ENCODE measurements at places on chromosomes 2 and 18.

GRCh38 chr2:200763422-200763821 lies 48.3 kb upstream of the BZW1 start:
- no peak for DNase-seq

GRCh38 chr18:34633368-34633767 lies 76.7 kb upstream of the DTNA start:
- DNase-seq, result no peak

GRCh38 chr2:67037655-67038054 lies 359.5 kb upstream of the ETAA1 start:
- DNase-seq, result no peak

GRCh38 chr2:100262555-100263320 lies 59.6 kb downstream of the LONRF2 start:
- peak; percentile 51 for DNase-seq

DNA sequence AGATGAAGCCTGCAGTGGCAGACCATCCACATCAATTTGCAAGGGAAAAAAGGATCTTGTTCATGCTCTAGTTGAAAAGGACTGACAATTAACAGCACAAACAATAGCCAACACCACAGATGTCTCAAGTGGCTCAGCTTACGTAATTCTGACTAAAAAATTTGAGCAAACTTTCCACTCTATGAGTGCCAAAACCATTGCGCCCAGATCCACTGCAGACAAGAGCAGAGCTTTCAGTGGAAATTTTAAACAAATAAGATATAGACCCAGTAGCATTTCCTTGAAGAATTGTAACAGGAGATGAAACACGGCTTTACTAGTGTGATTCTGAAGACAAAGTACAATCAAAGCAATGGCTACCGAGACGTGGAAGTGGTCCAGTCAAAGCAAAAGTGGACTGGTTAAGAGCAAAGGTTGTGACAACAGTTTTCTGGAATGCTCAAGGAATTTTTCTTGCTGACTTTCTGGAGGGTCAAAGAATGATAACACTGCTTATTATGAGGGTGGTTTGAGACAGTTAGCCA lies 12.0 kb upstream of the ZNF396 start:
- no peak for DNase-seq

DNA sequence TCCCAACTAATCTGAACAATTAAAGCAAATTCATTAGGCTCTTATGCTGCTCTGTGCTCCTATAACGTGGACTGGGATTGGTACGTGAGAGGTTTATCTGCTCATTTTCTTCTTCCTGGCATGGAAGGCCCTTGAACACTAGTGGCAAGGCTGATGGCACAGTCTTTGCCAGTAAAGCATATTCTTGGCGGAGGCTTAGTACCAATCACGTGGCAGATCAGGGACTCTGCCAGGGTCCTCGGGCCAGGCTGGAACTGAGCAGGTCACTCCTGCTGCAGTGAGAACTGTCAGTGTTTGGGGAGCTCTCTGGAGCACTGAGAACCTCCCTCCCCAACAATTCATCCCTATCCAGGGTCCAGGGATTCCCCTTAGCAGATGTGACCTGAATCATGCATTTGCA lies 3.7 kb upstream of the ALPK2 start:
- DNase-seq, result no peak

- DNase-seq, result no peak
Measured at GRCh38 chr2:120552800-120553481, 182.7 kb upstream of the GLI2 start.

- no peak for DNase-seq
Measured at GRCh38 chr2:234468503-234468902, 28.4 kb downstream of the ARL4C start.

- no peak for DNase-seq
Measured at GRCh38 chr2:275466-275865, 10.7 kb downstream of the ACP1 start.

- no peak for DNase-seq
Measured at GRCh38 chr2:226431288-226431948, 368.2 kb downstream of the IRS1 start.

- no peak for DNase-seq
Measured at GRCh38 chr2:44358503-44358902, 2.8 kb downstream of the PREPL start.

DNA sequence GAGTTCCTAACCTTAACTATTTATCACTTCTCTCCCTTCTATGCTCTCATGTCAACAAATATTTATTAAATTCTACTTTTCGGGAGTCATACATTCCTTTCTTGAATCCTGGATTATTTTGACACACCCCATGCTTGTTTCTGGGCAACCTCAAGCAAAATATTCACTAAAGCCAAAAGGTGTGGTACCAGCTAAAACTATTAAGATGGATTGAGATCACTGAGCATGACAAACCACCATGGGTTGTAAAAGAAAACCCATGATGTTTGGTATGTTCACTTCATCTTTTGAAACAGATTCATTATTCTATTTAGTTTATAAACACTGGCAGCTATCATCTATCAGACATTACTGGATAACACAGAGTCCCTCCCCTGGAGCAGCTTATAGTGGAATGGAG lies 32.5 kb downstream of the DPP4 start:
- no peak for DNase-seq

GRCh38 chr2:36729067-36729466 lies 32.6 kb downstream of the VIT start:
- DNase-seq, result no peak

- DNase-seq, result no peak
Measured at GRCh38 chr2:55518841-55519165, 715 bp upstream of the CFAP36 start.

DNA sequence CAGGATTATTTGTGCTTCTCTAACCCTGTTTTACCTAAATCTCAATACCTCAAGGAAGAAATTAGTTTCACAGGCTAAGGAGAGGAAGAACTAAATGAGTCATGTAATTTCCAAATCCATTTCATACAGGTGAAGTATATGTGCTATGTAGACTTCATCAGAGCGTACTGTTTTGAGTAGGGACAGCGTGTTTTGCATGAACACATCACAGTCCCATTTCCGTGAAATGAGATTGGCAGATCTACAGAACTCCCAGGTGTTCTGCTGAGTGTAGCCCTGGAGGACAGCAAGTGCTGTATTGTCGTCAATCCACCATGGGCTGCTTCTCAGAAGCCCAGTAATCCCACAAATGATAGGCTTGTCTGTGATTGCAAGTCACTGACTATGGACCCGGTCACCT lies 97.7 kb downstream of the XRCC5 start:
- DNase-seq, result no peak

DNA sequence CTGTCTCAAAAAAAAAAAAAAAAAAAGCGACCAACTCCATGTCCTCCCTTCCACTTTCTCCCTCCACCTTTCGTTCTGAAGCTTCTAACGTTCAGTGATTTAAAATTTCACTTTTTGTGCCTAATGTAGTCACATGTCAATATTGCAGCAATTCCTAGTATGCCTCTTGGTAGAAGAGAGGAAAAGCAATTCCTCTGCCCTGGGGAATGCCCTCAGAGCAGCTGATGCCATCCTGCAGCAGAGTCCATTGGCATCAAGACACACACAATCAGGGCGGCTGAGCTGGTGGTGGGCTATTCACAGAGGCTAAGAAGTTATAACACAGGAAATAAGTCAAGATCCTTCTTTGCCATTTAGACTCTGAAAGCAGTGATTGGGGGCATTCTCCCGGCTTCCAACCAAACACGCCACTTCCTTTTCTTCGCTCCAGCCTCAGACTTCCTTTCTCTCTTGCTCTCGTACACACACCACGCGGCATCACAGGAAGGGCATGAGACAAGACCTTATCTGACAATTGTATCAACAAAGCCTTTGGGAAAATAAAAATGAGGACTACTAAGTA lies 71.9 kb downstream of the MOGAT1 start:
- no peak for DNase-seq

GRCh38 chr2:95333888-95334338 lies 36.8 kb downstream of the KCNIP3 start:
- no peak for DNase-seq

DNA sequence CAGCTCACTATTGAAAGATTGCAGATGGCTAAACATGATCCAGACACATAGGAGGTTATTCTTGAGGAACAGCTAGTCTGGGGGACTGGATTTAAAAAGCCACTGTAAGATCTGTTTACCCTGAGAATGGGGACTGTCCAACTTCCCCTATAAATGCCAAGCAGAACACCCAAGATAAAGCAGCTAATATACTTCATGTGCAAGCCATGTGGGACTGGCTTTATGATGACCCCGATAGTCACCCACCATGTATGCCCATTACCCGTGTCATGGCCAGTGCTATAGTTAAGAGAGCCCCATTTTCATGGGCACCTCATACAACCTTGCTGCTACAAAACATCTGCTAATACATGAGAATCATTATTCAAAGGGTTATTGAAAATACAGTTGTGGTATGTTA lies 16.0 kb downstream of the YPEL5 start:
- no peak for DNase-seq

DNA sequence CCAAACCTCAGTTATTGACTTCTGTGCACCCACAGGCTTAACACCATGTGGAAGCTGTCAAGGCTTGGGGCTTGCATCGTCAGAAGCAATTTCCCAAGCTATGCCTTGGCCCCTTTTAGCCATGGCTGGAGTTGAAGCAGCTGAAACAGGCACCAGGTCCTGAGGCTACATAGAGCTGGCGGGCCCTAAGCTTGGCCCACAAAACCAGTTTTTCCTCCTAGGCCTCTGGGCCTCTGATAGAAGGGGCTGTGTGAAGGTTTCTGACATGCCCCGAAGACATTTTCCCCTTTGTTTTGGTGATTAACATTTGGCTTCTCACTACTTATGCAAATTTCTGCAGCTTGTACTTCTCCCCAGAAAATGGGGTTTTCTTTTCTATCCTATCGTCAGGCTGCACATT lies 9.1 kb upstream of the TMX3 start:
- no peak for DNase-seq

- DNase-seq, result no peak
Measured at GRCh38 chr2:113784823-113785744, 28.6 kb upstream of the SLC35F5 start.

- DNase-seq, result no peak
Measured at GRCh38 chr2:9280224-9280623, 73.6 kb downstream of the ASAP2 start.

GRCh38 chr18:67582488-67582887 lies 66.0 kb upstream of the DSEL start:
- DNase-seq, result no peak

DNA sequence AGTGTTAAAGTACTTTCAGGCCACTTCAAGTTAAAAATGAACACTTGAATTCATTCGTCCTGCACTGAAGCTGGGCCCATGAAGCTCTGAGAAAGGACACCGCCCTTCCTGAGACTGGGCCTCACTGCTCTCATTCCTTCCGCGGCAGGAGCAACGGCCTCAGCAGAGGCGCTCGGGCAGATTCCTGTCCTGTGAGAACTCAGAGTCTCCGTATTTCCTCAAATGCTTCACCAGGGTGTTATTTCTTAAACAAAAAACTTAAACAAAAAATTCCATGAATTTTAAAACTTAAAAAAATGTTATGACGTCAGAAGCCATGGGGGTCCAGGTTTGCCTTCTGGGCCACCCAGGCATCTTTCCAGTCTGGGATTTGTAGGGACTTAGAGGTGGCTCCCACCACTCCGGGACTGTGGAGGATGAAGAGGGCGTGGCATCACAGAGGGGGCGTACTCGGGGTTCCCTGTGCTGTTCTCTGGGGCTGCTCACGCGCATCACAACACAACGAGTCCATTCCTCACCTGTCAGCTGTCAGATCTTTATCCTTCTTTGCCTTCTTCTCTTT lies 115.9 kb upstream of the ASB18 start:
- no peak for DNase-seq

DNA sequence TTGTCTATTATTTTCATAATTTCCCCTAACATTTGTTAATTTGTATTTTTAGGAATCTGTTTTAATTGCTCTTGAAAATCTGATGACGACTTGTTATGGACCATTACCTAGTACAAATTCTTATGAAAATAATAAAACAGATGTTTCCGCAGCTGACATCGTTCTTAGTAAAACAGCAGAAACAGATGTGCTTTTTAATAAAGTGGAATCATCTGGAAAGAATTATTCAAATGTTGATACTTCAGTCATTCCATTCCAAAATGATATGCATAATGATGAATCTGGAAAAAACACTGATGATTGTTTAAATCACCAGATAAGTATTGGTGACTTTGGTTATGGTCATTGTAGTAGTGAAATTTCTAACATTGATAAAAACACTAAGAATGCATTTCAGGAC lies 69.9 kb downstream of the PMS1 start:
- no peak for DNase-seq

- DNase-seq, result no peak
Measured at GRCh38 chr18:13576598-13576997, 149.8 kb downstream of the FAM210A start.

- DNase-seq, result no peak
Measured at GRCh38 chr18:67553437-67553836, 36.9 kb upstream of the DSEL start.

- no peak for DNase-seq
Measured at GRCh38 chr18:28175930-28176697, 816 bp downstream of the CDH2 start.

DNA sequence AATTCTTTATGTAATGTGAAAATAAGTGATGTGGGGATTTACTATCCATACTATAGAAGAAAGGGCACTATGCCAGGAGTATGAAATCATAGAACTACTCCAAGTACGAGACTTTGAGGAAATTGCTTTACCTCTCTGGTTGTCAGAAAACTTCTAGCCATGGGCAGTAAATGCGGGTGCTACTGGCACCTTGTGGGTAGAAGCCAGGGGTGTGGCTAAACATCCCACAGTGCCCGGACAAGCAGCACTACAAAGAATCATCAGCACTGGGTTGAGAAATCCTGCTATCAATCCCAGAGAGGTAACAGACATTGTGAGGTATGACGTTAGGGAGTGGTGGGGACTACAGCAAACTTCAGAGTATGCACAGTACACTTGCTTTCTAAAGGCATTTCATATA lies 453.5 kb upstream of the TNP1 start:
- DNase-seq, result no peak

DNA sequence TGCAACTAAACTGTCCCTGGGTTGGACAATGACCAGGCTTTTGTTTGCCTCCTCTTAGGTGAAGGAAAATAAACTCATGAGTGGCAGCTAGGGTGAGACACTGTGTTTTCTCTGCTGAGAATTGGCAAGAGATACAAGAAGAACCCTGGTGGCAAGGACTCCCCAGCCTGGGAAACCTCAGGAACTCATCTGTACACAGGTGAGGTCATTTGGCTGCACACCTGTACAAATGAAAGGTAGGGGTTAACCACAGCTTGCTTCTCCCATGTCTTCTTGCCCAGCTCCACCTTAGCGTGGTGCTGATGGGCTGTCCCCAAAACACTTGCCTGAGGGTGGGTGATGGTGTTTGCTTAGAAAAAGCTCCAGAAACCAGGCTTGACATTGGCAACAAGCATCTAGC lies 97.2 kb upstream of the FAM136A start:
- DNase-seq, result no peak

DNA sequence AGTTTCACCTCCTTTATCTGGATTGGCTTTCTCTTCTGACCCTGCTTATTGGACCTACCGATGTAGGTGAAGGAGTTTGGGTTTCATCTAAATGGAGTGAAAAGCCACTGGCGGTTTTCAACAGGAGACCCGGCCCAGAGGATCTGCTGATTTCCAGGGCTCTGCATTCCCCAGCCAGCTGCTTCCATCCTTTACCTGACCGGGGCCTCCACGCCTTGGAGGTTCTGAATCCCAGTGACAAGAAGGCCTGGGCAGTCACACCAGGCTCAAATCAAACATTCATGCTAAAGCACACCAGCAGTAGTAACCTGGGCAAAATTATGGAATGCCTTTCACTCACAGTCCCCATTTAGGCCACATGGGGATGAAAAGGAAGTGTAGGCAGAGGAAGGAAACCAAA lies 30.0 kb upstream of the RTTN start:
- no peak for DNase-seq
